ENCODE measurements at places on chromosomes 4 and X.

DNA sequence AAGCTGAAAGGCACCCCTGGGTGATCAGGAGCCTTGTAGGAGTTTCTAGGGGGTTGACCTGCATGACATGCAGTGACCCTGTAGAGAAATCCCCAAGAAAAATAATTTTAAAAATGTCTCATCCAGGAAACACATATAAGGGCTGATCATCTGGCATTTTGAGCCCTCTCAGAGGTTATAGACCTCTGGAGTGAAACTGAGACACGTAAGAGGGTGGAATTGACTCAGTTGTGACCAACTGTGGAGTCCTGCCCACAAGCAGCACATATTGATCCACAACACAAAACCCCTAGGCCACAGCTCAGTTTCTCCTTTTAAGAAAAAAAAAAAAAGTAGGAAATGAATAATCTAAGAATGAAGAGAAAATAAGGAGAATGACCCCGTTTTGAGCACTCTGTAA lies 32.5 kb upstream of the MTMR8 start:
- DNase-seq = no peak

GRCh38 chr4:82661181-82661992 lies 99.6 kb upstream of the TMEM150C start:
- DNase-seq = no peak

- DNase-seq = no peak
These were observed 40.2 kb upstream of the CD99 start for GRCh38 chrX:2650865-2651264.

DNA sequence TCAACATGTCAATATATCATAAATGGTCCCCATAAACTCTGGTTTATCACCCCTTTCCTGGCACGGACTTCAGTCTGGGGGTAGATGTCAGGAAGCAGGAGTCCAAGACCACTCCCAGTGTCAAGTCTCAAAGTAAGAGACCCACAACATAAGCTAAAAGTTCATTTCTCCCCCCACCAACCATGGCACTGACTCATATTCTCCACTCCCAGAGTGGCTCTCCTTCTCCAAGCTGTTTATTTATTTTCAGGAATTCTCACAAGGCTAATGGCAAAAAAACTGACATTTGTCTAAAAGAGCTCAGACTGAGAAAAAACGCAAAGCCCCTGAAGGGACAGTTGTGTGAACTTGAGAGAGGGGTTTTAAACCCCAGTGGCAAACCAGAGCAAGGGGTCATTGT lies 217.0 kb downstream of the RAB28 start:
- DNase-seq = no peak

GRCh38 chr4:119299260-119299671 lies 22.7 kb downstream of the FABP2 start:
- no peak for DNase-seq

GRCh38 chr4:158824425-158825274 lies 55.8 kb downstream of the FNIP2 start:
- DNase-seq = no peak

DNA sequence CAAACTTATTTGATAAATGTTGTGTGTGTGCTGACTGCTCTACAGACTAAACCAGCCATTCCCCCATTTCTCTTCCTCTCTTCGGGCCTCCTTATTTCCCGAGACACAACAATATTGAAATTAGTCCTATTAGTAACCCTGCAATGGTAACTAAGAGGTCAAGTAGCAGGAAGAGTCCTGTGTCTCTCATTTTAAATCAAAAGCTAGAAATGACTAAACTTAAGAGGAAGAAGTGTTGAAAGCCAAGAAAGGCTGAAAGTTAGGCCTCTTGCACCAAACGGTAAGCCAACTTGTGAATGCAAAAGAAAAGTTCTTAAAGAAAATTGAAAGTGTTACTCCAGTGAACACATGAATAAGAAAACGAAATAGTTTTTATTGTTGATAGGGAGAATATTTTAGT lies 357.8 kb upstream of the SLC7A11 start:
- no peak for DNase-seq

DNA sequence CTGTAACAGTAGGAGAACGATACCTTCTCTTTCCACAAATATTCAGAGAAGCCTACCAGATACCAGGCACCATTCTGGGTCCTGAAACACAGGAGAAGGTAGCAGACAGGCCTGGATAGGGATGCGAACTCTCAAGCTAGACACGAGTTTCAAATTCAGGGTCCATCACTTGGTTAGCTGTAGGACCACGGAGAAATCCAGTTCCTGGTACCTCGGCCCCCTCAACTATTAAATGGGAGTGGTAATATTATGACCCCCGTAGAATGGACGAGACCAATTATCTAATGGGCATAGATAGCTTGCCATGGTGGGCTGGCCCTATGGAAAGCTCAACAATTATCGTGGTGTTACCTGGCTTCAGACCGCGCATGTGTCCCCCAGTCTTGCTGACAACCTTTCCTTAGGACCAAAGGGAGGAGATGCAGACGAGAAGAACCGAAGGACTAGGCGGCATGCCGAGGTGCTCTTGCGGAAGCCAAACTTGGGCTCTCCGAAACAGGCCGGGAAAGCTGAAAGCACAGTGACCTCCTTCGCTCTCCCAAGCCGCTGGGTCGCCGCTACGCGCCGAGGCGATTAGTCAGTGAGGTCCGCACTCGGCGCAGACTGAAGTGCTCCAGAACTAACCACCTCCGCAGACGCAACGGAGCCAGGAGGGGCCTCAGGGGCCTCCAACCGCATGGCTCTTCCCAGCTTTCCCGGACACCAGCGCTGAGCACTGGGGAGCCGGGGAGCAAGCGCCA lies 19.6 kb downstream of the NKX3-2 start:
- DNase-seq = no peak

GRCh38 chr4:137905930-137906329 lies 336.2 kb downstream of the SLC7A11 start:
- no peak for DNase-seq

GRCh38 chrX:1246816-1247215 lies 21.8 kb upstream of the CSF2RA start:
- DNase-seq = peak; percentile 68

GRCh38 chrX:8849458-8849857 lies 48.3 kb upstream of the FAM9A start:
- no peak for DNase-seq

GRCh38 chr4:169245061-169245460 lies 25.7 kb downstream of the SH3RF1 start:
- DNase-seq = no peak

DNA sequence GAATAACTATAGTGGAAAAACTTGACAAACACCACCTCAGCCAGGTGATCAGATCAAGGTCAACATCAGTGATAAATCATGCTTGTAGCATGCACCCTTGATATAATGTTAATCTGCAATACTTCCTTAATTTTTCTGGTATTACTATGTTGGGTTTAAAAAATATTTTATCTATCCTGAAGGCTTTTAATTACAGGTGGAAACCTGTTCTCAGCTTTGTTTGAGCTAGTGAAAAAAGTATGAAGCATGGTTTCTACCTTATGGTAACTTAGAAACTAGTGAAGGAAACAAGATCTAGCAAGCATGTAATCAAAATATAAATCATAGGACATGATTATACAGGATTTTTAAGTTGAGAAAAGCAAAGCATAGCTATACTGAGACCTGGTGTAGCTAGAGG lies 26.6 kb downstream of the MAOA start:
- DNase-seq = no peak

GRCh38 chrX:15391850-15392249 lies 7.6 kb upstream of the VEGFD start:
- no peak for DNase-seq

DNA sequence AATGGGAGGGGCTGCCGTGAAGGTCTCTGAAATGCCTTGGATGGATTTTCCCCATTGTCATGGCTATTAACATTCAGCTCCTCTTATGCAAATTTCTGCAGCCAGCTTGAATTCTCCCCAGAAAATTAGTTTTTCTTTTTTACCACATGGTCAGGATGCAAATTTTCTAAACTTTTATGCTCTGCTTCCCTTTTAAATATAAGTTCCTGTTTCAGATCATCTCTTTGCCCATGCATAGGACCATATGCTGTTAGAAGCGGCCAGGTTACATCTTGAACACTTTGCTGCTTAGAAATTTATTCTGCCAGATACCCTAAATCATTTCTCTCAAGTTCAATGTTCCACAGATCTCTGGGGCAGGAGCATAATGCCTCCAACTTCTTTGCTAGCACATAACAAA lies 13.8 kb upstream of the CLDN34 start:
- no peak for DNase-seq

DNA sequence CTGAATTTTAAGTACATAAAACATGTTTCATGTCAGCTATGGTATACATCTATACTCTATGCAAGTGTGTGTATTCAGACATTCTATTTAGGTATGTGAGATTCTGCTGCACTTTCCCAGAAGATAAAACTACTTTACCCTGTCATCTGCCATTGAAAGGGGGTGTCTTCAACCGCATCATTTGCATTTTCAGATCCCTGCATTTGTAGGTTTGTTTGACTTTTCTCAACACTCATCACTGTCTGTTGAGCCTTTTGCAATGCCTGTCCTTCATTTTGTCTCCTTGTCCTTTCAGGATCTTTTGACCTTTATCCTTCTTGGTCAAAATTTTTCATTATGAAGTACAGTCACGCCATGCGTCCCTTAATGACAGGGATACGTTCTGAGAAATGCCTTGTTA lies 103.5 kb downstream of the TMA16 start:
- no peak for DNase-seq

- DNase-seq = no peak
These were observed 132.7 kb upstream of the TTC29 start for GRCh38 chr4:147078362-147078761.
